ENCODE measurements at places on chromosomes 13 and 19. TPM values are rescaled to one million over a fixed set of nuclear protein-coding genes. Genes with fewer than 3 reads are reported as not detected.
A peak's percentile ranks its signal among the peaks of the same experiment; 100 is the strongest.

- peak; percentile 79 for DNase-seq
Observed at GRCh38 chr19:42284591-42285341, 15.7 kb downstream of the CIC start.

DNA sequence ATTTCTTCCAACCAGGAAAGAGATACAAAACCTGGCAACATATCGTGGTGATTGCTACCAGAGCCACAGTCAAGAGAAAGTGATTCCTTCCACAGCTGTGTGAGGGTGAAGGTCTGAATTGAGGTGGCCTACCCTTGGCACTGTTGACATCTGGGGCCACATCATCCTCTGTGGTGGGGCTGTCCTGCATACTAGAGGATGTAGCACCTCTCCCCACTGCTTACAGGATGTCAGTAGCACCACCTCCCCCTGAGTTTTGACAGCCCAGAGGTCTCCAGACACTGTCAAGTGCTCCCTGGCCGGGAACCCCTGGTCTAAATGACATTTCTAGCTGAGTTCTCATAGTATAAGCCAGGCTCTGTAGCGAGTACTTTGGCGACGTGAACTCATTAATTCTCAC, 15.5 kb downstream of the PTGER1 start:
- DNase-seq: no peak

GRCh38 chr13:21606796-21607195, 2.8 kb upstream of the MICU2 start:
- no peak for DNase-seq

- no peak for DNase-seq
Observed at GRCh38 chr13:48643159-48643558, 10.6 kb upstream of the CYSLTR2 start.

- DNase-seq: peak; percentile 85
Observed at GRCh38 chr19:35154525-35155406, at the start of gene FXYD5. FXYD5 (plus strand) TSS chr19:35154735; CDS start chr19:35155551, 816 bp downstream.

DNA sequence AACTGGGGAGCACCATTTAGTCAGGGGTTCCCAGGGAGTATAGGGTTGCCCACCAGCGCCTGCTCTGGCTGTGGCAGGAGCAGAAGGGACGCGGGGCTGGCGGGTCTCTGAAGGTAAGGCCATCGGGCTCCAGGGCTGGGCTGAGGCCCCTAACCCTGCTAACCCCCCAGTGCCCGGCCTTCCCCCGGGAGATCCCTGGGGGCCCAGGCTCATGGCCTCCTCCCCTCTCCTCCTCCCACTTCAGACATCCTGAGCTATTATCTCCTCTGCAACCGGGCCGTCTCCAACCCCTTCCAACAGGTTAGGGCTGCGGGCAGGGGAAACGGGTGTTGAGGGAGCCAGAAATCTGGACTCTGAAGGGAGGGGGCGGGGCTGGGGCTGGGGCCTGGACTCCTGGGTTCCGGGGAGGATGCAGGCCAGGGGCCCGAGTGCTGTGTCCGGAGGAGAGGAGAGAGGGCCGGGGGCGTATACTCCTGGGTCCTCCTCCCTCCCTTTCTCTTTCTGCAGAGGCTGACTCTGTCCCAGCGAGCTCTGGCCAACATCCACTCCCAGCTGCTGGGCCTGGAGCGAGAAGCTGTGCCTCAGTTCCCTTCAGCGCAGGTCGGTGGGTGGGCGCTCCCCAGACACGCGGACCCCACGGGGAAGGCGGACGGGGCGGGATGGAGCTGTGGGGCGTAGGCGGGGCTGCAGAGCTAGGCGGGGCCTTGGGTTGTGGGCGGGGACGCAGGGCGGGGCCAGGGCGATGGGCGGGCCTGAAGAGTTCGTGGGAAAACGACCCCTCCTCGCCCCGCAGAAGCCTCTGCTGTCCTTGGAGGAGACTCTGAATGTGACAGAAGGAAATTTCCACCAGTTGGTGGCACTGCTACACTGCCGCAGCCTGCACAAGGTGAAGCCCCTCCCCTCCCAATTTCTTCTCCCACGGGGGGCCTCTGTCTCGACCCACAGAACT, 15.3 kb downstream of the TTYH1 start:
- no peak for DNase-seq

The LIM2 gene
- total RNA-seq: not detected

Data from sigmoid colon (tissue), 7 donors.